Right renal cortex interstitium (tissue), 3 donors: ENCODE measurements at places on chromosomes 2 and 18. TPM values are rescaled to one million over a fixed set of nuclear protein-coding genes. Genes with fewer than 3 reads are reported as not detected.

DNA sequence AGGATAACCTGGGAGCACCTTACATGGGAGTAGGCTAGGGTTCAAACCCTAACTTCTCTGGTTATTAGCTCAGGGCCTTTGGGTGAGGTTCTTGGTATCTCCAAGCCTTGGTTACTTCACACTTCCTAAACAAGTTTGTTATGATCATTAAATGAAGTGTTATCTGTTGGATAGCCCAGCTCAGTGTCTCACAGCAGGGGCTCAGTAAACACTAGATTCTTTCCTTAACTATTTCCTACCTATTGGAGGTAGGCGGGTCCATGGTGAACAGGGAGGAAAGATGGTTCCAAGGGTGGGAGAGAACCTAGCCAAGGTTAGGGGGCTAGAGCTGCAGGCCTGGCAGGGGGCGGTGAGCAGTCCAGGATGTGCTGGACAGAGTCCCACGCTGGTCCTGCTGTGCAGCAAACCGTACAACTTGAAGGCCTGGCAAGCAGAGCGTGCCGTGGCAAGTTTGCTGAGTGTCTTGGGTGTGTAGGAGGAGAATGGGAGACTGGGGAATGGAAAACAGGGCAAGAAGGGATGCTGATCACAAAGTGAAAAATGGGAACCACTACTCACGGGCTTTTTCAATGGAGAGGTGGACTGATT, 259.1 kb downstream of the PRKCE start:
- no peak for DNase-seq

DNA sequence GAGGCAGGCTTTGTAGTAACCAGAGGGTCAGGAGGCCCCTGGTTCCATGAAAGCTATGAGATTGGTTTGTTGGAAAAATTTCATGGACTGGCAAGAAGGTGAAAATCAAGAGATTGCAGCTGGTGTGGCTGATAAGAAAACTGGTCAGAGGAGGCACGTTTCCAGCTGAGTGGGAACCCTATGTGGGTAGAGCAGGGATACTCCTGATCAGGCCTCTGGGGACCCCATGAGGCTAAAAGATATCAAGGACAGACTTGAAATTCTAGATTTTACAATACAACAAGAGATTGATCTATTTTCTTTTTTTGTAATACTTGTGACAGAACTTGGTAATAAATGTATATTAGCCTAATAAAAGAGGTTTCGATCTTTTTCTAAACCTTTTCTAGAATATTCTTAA, 1615.1 kb downstream of the DPP10 start:
- no peak for DNase-seq

DNA sequence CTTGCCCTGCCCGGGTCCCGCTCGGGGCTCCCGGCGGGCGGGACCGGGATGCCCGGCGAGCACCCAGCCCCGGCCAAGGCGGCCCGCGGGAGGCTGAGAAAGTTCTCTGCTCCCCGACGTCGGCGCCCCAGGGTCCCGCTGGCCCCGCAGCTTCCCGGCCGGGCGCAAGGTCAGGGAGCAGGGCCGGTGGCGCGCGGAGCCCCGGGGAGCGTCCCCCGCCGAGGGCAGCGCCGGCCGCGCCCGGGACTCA, 331 bp downstream of the SERPINE2 start:
- DNase-seq = no peak

- no peak for DNase-seq
Measured at GRCh38 chr2:222745836-222746559, 74.5 kb downstream of the MOGAT1 start.

DNA sequence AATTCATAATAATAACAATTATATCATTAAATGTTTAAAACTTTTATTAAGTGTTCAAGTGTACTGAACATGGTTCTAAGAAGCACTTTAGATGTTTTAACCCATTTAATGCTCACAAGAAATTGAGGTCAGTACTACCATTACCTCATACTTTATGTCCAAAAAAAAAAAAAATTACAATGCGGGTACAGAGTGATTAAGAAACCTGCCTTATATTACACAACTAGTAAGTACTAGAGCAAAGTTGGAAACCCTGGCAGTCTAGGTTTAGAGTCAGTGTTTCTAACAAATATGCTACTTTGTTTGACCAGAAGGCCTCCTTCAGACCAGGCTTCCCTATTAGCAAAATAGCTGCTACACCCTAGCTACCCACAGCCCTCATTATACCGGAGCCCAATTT, 28.5 kb downstream of the PLEKHM3 start:
- no peak for DNase-seq

The MRPL33 gene
- polyA plus RNA-seq = 182 TPM

The CYP27A1 gene
- 47.8 TPM for polyA plus RNA-seq

The SALL3 gene
- polyA plus RNA-seq = 8.6 TPM

- no peak for DNase-seq
Measured at GRCh38 chr2:192243488-192243887, 48.8 kb upstream of the TMEFF2 start.

The AOX1 gene
- 2.2 TPM for polyA plus RNA-seq

DNA sequence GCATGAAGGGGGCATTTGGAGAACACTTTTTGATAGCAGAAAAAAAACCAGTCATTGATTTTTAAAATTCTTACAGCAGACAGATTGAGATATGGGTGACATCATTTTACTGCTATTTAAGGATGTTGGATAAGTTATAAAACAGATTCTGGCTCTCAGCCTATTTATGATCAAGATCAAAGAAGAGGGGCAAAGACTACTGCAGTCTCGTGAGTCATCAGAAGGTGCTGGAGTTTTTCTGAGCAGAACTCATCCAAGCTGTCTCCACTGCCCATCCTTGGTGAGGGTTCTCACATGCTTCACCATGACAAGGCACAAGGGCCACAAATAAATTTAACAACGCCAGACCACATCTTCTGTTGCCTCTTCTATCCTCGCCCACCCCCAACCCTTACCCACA, 58.8 kb downstream of the ST6GAL2 start:
- DNase-seq = no peak

DNA sequence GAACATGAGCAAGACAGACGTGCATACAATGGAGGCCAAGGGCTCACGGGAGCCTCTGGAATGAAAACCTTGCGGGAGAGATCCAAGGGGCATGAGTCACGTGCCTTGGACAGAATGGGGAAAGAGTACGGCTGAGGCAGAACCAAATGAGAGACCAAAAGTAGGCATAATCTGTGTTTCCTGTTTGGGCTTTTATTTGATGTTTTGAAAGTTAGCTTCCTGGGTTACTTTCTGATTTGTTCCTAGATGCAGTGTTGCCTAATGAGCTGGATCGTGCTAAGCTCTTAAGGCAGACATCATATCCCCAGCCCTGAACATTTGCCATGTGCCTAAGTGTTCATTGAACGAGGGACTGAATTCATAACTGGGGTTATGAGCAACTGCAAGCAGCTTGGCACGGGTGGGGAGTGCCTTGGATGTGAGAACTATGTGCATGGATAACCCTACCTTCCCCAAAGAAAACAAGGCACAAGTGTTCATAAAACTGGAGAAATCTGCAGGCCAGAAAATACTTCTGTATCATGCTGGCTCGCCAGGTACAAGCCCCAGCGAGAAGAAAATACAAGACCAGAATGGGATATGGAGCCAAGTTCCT, 60.3 kb upstream of the RPL31 start:
- no peak for DNase-seq
